ENCODE measurements at places on chromosomes 2 and 18.
A peak's percentile ranks its signal among the peaks of the same experiment; 100 is the strongest.

- DNase-seq: no peak
These were observed 26.1 kb upstream of the IMP4 start for GRCh38 chr2:130316596-130316995.

GRCh38 chr2:164890544-164890943, 48.9 kb upstream of the COBLL1 start:
- DNase-seq: no peak

DNA sequence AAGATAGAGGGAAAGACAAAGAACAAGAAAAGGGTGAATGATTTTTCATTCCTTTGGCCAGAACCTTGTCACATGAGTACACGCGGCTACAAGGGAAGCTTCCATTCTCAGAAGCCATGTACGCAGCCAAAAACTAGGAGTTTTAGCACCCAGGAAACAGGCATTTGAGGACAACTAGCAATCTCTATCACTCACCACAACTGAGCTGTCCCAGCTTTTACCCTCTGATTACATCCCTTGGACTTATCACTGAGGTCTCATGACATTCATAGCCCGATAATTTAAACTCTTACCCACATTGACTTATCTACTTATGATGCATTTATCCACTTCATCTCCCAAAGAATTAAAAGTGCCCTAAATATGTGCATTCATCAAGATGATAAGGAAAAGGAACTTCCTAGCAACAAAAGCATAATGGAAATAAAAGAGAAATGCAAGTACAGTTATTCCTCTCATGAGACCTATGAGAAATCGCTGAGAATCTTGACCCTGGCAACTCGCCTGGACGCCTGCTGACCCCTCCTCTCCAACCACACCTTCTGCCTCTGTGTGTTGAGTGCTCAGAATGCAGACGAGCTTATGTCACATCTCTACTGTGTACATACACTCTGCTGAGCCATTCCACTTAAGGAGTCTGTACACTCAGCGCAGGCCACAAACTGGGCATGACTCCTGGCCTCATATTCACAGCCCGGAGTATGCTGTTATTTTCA, 28.7 kb upstream of the MFSD6 start:
- no peak for DNase-seq

GRCh38 chr2:174787487-174788205, 23.4 kb upstream of the CHRNA1 start:
- DNase-seq: no peak

GRCh38 chr2:240129731-240130392, 6.2 kb downstream of the COPS9 start:
- DNase-seq: no peak

DNA sequence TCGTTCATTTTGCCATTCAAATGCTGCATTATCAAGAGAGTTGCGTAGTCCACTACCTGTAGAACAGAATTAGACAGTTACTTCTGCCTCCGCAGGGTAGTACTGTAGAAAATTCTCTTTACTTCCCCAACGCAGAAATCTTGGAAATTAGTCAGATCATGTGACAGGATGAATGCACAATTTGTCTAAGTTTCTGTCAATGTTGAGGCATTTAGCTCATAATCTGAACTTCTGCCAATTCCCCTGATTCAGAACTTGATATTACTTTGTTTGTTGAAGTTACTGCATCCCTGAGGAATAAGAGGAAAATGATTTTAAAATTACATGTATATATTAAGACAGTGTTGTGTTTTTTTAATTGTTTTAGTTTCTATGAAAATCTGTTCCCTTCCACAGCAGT, 83.4 kb downstream of the TTC27 start:
- DNase-seq: peak; percentile 52
